ENCODE measurements at places on chromosomes 2 and 18.

GRCh38 chr2:237196866-237197618, 111.4 kb downstream of the COPS8 start:
- no peak for DNase-seq

GRCh38 chr2:234661175-234661574, 164.3 kb upstream of the ARL4C start:
- DNase-seq = no peak

- DNase-seq = no peak
Measured at GRCh38 chr2:112151701-112152440, 13.7 kb downstream of the FBLN7 start.

DNA sequence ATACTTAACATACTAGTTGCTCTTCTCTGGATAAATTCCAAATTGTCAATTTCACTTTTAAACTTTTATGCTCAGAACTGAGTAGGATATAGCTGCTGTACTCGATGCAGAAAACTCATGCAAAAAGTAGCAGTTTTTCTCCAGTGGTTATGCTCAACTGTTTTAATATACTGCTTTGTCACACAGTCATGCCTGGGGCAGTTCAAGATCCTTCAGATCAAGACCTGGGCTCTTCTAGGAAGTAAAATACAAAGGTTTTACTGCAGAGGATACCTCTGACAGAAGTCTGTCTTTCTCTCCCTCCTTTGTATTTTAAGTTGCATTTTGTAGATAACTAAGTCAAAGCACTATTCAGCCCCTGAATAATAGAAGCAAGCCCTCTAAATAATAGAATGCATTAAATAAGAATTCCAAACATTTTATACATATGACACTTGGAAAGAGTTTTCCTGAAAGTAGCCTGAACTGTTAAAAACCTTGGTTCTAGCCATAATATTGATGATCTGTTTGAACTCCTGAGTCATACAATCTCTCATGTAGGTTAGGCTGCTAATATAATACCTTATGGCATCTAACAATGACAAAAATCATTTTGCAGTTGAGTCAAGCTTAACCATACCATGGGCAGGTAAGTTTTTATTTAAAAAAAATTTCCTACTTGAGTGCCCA, 183.3 kb upstream of the TRIB2 start:
- DNase-seq = no peak

Data from left ventricle myocardium superior (tissue), 1 donor.